Camera-type eye (tissue), 1 donor: ENCODE measurements at places on chromosomes 12 and 14. TPM values are rescaled to one million over a fixed set of nuclear protein-coding genes. Genes with fewer than 3 reads are reported as not detected.

Gene EP400
- total RNA-seq, result 44.3 TPM

Gene ASB2
- 4.1 TPM for total RNA-seq

Gene NFATC4
- 67.8 TPM for total RNA-seq

Gene SLC38A4
- 0.88 TPM for total RNA-seq

Gene VWF
- total RNA-seq, result 73.5 TPM

Gene RIPK3
- 4.4 TPM for total RNA-seq

Gene KLHL33
- 0.99 TPM for total RNA-seq

Gene PLEKHG7
- 1.2 TPM for total RNA-seq

Gene AICDA
- total RNA-seq, result 0.66 TPM

Gene TPPP2
- total RNA-seq, result not detected

Gene DACT1
- 27.2 TPM for total RNA-seq

Gene DDX51
- 16.9 TPM for total RNA-seq

Gene LRP1-AS
- total RNA-seq, result 3.4 TPM

Gene TCL1B
- not detected for total RNA-seq

Gene HHIPL1
- 11.6 TPM for total RNA-seq

Gene RDH12
- total RNA-seq, result 2.6 TPM

Gene SERPINA9
- not detected for total RNA-seq

Gene IRAK3
- total RNA-seq, result 12.0 TPM

Gene SERPINA3
- 0.99 TPM for total RNA-seq

Gene CMKLR1
- total RNA-seq, result 4.0 TPM

Gene PZP
- total RNA-seq, result not detected

Gene ADSS1
- 17.1 TPM for total RNA-seq

Gene FZD10
- 4.5 TPM for total RNA-seq

Gene DHH
- total RNA-seq, result 1.4 TPM

Gene MYF6
- total RNA-seq, result 19.2 TPM

Gene IQSEC3
- 13.0 TPM for total RNA-seq

Gene FSCB
- total RNA-seq, result 0.11 TPM
